ENCODE measurements at places on chromosomes 13 and 19. TPM values are rescaled to one million over a fixed set of nuclear protein-coding genes. Genes with fewer than 3 reads are reported as not detected.

The NDUFA3 gene
- 253 TPM for total RNA-seq

The NUMBL gene
- 77.5 TPM for total RNA-seq

The SIGLEC9 gene
- total RNA-seq, result not detected

The SHISA7 gene
- total RNA-seq, result not detected

The LILRB5 gene
- total RNA-seq, result 0.05 TPM

The TBC1D17 gene
- 21.8 TPM for total RNA-seq

The PEG3 gene
- total RNA-seq, result not detected
